ENCODE measurements at places on chromosomes 12 and 14.

GRCh38 chr14:51451561-51451960 lies 200.1 kb upstream of the FRMD6 start:
- no peak for DNase-seq

- DNase-seq, result no peak
These were observed 55.5 kb upstream of the NPAS3 start for GRCh38 chr14:32883188-32883587.

DNA sequence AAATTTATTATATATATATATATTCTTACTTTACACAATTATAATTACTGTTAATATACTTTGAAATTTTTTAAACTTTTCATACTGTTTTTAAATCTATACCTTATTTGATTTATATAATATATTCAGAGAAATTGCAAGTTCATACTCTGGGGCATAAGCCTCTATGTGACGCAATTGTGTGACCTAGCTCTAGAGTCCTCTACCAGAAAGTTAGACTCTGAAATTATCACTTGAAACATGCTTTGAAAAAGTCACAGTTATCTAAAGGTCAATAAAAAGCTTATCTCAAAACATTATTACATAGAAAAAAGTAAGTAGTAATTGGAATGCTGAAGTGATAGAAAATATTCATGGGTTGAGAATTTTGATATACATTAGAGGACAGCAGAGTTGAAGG lies 93.8 kb downstream of the LIN7A start:
- DNase-seq, result no peak

GRCh38 chr14:69395929-69396328 lies 2.2 kb downstream of the ERH start:
- DNase-seq, result no peak

DNA sequence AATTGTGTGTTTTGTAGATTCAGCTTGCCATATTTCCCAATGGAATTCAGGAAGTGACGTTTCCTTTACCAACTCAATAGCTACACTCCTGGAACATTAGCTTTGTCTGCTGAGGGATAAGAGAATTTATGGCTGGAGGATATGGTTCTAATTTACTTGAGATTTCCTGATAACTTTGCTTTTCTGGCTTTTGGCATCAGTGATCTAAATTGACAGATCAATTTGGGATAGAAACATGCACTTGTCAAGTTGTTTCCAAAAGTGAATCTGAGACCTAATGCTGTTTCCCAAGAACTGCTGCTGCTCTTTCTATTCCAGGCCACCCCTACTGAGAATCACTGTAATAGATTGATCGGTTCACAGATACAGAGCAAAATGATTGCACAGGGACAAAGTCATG lies 43.2 kb downstream of the MGAT4C start:
- no peak for DNase-seq

GRCh38 chr14:35201066-35201465 lies 78.7 kb downstream of the PRORP start:
- no peak for DNase-seq

DNA sequence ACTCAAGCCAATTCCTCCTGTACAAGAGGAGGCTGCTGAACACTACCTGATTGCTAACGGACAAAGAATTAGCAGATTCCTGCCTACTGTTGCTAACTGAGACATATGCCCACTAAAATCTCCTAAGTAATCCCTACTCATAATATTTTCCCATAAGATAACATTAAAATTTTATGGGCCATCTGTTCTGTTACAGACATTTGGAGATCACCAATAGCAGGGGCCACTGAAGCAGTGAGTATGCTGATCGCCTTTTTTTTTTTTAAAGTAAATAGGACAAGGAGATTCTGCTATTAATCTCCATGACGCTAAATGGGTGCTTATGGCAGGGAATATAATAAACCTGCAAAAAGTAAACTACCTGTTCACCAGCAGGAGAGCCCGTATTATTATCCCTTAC lies 292.9 kb downstream of the MED13L start:
- no peak for DNase-seq

DNA sequence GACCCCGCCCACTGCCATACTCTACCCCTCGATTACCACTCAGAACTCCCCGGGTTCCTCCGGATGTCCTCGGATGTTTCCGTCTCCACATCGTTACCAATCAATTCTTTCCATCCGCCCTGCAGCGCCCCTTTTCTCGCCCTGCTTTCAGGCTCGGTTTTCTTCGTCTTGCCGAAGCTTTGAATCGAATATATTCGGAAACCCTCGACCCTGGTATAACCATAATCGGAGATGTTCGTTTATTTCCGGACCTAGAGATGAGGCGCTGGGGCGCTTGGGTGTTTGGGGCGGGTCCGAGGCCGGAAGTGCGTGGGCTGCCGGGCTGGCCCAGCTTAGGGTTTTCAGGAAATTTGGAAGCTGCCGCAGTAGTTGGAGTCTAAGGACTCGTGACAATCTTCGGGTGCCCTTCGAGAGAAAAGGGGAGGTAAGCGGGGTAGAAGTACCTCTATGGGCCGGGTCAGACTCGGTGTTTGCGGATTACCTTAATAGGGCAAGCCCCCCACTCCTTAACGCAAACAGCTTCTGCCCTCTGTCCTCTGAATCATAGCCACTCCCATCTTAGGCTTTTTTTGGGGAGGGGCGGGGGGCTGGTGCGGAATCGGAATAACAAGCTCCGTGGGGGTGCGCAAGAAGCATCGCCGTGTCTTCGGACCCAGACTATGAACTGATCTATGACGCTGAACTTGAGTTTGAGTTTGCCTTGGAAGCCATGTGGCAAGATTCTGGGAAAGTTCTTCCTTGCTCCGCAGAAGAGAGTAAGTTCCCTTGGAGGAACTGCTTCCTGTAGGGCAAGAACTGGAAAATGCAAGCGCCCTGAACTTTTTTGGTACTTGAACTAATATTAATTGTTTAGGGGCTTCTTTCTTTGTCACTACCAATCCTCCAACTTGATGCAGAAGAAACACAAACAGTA lies at the start of gene C14orf119:
C14orf119 (plus strand) TSS at position 310 of the 913 bp plus-strand sequence. CDS start 2,154 bp downstream, outside the sequence.
- DNase-seq, result no peak

DNA sequence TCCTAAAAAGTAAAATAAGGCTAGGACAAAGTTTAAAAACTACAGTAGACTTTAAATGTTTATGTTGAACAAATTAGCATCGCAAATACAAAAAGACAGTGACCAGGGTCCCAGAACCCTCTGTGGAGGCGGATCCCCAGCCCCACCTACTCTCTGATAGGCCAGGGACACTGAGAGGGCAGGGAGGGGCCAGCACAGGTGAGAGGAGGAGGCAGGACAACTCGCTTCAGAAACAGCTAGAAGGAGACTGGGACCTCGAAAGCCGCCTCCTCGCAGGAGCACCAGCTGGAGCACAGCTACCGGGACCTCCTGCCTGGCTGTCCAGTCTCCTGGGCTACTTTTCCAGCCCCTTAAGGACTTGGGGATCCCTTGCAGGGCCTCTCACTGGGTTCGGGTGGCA lies 992 bp downstream of the DNAH10 start:
- DNase-seq, result no peak

GRCh38 chr14:50839048-50839447 lies 8.1 kb upstream of the NIN start:
- no peak for DNase-seq

- no peak for DNase-seq
These were observed 139.9 kb downstream of the GRIP1 start for GRCh38 chr12:66538970-66539369.

- DNase-seq, result no peak
These were observed 54.6 kb upstream of the ARHGAP5 start for GRCh38 chr14:32022525-32022924.

Measured in natural killer cell (primary cell).